A549 treated with Hydrocortisone at 1 μM for 4 hours (cell line): ENCODE measurements at places on chromosomes 3 and 15. TPM values are rescaled to one million over a fixed set of nuclear protein-coding genes. Genes with fewer than 3 reads are reported as not detected.

Gene SLC22A13
- 0.05 to 0.06 TPM in 2 of 5 replicates, not detected in the others for total RNA-seq

Gene ACTRT3
- 2.9 to 3.3 TPM (median 3.0 TPM) in 5 replicates for total RNA-seq

Gene GOLGA6A
- 0.03 to 0.13 TPM (median 0.12 TPM) in 4 of 5 replicates, not detected in the other for total RNA-seq

Gene RMDN3
- total RNA-seq: 21.4 to 26.1 TPM (median 22.6 TPM) in 5 replicates

Gene EPHB1
- total RNA-seq: 0.05 to 0.09 TPM (median 0.06 TPM) in 4 of 5 replicates, not detected in the other

Gene PLA2G4E
- total RNA-seq: 0.03 TPM in 1 of 5 replicates, not detected in the others

Gene MESP2
- 0.24 to 0.84 TPM (median 0.48 TPM) in 5 replicates for total RNA-seq

Gene HTD2
- 5.0 to 7.4 TPM (median 6.7 TPM) in 5 replicates for total RNA-seq

Gene IQCF5
- not detected in 5 replicates for total RNA-seq

Gene WDR93
- total RNA-seq: 0.10 to 0.24 TPM (median 0.16 TPM) in 5 replicates

Gene STXBP5L
- not detected in 5 replicates for total RNA-seq

Gene KBTBD13
- total RNA-seq: not detected in 5 replicates
